ENCODE measurements at places on chromosomes 1 and 21.

DNA sequence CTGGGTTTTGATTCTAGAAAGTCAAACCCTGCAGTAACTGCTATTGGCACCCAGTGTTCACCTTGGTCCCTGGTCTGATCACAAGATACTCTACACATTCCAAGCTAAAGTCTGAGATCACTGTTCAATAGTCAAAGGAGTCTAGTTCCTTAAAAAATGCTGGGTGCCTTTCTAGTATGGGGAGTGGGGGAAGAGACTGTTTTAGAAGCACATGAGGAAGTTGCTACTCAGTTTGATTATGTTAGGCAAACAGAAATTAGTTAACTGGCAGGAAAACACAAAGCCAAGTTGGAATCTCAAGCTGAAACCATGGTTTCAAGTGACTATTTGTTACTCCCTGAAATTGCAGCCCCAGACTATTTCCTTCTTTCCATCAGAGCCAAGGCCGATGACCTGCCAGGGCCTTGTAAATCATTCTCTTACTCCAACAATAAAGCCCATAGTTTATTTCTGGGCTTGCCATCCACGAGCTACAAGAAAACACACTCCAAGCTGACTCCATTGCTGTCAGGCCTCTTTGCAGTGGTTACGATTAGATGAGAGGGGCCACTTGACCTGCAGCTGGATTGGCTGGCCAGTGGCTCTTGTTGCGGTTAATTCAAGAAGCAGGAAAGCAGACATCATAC is 21.1 kb upstream of the VTCN1 start:
- no peak for DNase-seq

GRCh38 chr21:31887391-31887841 is 14.6 kb downstream of the HUNK start:
- no peak for DNase-seq

GRCh38 chr1:14970115-14970798 is 183.3 kb upstream of the TMEM51 start:
- DNase-seq, result peak; percentile 83

- peak; percentile 41 for DNase-seq
Observed at GRCh38 chr1:226867461-226868054, 2.9 kb upstream of the PSEN2 start.

DNA sequence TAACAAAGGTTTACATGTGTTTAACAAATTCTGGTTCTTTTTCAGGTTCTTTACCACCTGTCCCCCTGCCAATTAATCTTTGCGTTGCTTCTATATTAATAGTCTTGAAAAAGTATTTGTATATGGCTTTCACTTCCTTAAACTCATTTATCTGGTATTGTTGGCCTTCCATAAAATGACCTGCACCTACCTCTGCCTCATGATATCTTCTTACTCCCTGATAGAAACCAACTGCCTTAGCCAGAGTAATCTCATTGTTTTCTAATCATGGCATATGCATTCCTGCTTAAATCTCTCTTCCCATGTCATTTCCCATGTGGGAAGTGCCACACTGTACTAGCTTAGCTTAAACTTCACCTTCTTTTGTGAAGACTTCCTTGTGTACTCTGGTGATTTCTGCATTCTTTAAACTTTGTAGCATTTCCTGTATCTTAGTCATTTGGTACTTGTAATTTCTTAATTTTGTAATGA is 8.7 kb downstream of the SMG7 start:
- peak; percentile 44 for DNase-seq

DNA sequence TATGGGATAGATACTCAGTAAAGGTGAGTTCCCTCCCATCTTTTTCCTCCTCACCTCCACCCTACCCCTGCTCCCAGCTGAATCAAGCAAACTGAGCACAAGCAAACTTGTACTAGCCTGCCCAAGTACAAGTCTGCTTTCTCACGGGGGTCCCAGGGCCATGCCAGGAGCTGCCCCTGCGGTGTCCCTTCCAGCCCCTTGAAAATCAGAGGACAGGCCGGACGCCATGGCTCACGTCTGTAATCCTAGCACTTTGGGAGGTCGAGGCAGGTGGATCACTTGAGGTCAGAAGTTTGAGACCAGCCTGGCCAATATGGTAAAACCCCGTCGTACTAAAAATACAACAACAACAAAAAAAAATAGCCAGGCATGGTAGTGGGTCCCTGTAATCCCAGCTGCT is 17.5 kb upstream of the IFFO2 start:
- no peak for DNase-seq

- DNase-seq, result no peak
Observed at GRCh38 chr1:18109058-18109755, 1.6 kb downstream of the IGSF21 start.

DNA sequence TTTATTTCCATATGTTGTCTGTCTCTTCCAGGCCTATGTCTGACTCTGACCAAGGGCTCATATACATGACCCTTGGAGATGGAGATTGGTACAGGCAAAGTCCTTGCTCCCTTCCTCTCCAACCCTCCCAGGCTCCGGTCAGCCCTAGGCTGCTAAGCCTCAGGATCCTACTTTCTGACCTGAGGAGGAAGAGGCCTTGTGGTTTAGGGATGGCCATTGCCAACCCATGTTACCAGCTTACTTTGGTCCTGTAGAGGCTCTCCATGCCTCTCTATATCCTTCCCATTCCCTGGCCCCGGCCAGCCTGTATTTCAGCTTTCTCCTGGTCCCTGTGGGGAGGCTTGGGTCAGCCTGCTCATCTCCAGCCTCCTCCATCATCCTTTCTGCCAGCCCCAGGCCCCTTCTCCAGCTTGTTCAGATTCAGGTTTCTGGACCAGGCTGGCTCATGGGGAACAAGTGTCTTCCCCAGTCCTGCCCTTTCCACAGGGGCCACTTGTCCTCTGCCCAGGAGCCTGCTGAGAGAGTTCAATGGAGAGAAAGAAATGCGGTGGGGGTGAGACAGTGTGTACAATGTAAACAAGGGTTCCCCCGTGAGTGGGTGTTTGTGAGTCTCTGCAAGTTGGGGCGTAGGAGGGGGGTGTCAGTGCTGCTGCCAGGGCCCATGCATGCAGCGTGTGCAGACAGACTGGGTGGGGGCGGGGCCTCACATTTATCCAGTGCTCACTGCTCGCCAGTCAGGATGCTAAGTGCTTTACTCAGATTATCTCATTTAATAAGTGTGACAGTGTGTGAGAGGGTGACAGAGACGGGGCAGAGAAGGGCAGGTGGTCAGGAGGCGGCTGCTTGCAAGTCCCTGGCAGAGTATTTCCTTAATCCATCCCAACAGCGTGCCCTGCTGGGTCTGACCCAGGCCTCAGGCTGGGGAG is 31.3 kb upstream of the FOXO6 start:
- no peak for DNase-seq

DNA sequence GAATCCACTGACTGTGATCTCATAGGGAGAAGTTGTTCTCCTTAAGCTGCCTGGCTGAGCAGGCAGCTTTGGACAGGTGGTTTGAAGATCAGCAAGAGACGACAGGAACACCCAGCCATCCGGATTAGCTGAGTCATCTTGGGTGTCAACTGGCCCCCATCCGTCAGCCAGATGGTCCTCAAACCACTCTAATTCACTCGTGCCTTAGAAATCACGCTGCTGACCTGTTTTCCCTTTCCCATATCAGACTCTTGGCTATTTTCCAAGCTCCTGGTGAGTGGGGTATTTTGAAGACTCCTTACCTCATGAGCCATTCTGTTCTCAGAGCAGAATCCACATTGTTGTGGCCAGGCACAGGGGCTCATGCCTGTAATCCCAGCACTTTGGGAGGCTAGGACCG is 149.1 kb upstream of the L1TD1 start:
- DNase-seq, result peak; percentile 67

DNA sequence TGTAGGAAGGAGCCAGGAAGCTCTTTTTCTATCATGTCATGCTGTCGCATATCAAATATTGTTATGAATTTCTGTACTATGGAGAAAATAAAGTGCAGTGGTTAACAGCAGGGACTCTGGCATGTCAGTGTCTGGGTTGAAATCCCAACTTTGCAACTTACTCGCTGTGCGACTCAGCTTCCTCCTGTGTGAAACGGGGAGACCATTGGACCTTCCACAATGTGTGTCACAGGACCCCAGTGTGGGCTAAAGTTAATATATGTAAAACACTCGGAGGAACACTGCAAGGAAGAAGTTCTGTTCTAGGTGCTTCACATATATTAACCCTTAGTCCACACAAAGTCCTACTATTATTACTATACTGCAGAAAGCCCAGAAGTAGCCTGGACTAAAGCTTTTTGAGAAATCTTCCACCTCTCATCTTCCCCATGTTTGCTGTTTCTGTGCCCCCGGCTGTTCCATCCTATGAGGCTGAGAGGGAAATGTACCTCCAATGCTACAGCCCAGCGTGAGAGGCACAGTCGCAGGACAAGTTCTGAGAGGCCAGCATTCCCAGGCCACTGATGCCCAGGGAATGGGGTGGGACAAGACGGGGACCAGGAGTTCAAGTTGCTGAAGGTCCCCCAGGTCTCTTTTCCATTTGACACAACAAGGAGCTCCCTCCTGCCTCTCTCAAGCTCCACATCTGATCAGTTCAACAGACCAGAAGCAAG is 1.9 kb downstream of the CHIT1 start:
- no peak for DNase-seq

DNA sequence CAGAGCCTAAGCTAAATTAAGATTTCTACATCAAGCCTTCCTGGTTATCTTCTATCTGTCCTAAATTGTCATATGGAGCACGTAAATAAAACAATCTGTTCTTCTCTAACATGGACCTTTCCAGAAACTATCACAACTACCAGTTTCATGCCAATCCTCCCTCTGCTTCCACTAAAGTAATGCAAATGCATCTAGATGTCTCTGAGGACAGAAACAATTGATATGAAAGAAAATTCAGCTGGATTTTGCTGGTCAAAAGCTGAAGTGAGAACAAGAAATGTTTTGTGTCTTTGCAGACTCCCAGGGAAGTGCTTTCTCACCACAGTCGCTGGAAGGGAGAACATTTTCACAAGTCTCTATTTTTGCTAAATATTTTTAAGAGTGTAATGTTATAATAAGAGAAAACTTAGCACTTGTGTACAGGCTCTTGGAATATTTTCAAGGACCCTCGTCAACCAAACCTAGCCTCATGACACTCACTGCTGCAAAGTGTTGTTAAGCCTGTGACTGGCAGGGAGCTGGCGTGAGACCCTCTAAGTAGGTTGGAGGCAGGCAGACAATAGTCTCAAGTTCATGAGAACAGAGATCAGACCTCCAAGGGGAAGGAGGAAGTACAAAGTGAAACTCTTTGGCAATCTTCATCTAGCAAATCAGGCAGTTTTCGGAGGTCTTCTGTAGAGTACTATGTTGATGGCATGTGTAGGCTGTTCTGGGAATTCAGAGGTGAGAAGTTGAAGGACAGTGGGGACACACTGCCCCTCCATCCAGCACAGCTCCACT is 38.8 kb downstream of the DNASE2B start:
- no peak for DNase-seq

DNA sequence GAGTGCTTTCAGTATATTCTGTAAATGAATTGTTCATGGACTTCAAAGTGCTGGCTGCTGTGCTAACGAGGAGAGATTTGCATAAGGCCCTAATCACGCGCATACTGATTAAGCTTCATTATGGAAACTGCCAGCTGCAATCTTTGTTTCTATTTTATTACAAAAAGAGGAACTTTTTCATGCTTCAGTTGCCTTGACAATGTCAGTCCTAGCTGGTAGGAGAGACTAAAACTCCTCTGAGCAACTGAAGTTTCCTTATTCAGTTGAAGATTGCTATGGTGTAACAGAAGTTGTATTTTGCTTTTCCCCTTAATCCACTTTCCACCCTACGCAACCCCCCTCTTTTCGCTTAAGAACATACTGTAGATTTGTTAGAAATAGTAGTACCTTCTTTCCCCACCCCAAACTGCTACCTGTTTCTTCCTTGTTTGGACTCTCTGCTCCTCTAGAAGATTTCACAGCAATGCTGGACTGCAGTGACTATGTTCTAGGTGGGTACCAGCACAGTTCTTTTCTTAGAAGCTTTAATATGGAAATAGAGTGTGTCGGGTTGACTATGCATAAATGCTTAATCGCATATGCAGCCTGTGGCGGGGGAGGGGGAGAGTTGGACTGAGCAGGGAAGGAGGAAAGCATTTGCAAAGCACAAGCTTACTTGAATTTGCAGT is 108.3 kb downstream of the POU2F1 start:
- DNase-seq, result no peak

DNA sequence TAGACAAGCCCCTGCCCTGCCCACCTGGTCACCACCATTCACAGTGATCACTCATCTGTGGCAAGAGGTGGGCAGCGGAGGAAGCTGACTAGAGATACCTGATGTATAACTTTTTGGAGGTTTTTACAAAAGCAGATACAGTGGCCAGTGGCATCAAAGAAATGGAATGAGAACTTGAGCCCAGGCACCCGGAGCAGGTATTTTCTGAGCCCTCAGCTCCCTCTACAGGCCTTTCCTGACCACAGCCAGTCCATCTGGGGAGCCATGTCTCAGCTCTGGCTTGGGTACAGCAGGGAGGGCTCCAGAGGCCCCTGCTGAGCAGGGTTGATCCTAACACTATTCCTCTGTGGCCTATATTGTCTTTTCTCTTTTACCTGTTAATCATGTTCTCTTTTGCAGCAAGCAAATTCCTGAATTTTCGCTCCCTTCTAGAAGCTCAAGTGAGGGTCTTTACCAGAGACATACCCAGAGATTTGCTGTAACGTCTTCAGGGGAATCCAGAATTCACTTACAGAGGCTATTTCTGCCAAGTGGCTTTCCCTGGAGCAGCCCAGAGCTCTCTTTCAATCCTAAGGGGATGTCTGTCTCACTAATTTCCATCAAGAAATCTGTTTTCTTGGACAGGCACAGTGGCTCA is 27.3 kb downstream of the GPR157 start:
- peak; percentile 64 for DNase-seq

DNA sequence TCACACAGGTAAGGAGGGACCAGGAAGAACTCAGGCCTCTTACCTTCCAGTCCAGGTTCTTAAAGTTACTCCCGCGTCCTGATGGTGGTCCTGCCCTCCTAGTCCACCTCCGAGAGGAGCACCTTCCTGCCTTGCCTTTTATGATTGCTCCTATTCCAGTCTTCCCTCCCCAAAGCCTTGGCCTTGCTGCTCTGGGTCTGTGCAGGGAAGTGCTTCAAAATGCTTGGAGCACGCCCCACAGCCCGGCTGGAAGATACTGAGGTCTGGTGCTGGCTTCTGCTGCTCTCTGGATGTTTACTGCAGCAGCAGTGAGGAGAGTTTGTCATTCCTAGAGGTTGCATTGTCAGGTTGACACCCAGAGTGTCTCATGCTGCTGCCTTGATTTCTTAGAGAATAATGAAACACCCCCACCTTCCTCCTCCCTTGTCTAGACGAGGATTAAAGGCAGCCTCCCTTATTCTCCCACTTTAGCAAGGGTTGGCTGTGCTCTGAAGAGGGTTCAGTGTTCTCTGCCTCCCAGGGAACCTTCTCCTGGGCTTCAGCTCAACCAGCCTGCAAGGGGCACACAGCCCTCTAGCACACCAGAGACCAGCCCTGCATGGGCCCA is 142.2 kb upstream of the CACNA1E start:
- DNase-seq, result no peak

GRCh38 chr1:155760751-155761475 is 72.0 kb downstream of the DAP3 start:
- DNase-seq, result peak; percentile 69

- peak; percentile 82 for DNase-seq
Observed at GRCh38 chr1:62687903-62688686, at the start of gene DOCK7. Gene DOCK7 (minus strand): TSS chr1:62688386. CDS start chr1:62688264, 122 bp downstream.
